ENCODE measurements at places on chromosomes 2 and 18.

GRCh38 chr2:118748245-118748885 is 99.1 kb downstream of the EN1 start:
- DNase-seq, result no peak

DNA sequence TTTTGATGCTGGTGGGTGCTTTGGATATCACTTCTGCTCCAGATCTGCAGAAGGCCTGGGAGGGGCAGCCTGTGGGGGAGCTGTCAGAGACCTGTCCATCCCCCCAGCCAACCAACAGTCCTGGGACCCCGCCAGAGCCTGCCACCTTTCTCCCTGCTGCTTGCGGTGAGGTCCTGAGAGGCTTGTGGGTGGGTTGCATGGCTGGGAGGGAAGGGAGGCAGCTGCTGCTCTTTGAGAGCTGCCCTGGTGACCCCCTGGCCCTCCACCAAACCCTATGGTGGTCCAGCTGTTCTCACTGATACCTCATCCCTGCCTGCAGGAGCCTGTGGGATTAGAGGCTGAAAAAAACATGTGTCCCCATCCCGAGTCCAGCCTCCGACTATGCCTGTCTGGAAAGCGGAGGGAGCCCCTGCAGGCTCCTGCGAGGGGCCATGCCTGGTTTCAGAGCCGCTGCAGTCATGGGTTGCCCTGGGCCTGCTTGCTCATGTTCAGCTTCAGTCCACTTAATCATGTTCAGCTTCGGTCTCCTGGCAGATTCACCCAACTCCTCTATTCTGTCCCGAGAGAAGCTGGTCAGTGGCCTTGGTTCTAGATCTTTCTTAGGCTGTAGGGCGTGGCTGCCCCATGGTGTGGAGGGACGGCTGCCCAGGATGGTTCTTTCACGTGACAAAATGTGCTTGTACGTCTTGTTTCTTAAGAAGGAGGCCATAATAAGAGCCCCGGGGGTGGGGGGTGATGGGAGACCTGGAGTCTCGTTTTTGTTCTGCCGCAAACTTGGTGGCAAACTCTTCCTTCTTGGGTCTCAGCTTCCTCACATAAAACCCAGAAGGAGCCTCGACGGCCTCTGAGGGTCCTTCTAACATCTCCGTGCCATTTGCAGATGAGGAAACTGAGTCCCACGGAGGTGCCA is 98.5 kb downstream of the CTIF start:
- DNase-seq, result no peak

DNA sequence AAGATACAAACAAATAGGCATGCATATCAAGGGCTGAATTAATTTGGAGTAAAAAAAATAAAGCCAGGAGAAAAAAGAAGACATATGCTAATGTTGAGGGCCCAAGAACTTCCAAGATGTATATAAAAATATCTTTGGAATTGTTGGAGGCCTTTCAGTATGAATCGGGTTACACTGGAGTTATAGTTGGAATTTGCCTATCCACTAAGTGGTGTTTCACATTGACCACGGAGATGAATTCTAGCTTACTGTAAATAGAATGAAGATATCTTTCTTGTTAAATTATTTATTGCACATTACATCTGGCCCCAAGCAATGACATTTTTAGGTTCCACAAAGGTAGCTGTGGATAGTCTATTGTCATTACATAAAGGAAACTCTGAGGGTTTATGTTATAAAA is 38.5 kb upstream of the TRIB2 start:
- no peak for DNase-seq

- no peak for DNase-seq
These were observed 16.5 kb downstream of the SMARCAL1 start for GRCh38 chr2:216428618-216429350.

DNA sequence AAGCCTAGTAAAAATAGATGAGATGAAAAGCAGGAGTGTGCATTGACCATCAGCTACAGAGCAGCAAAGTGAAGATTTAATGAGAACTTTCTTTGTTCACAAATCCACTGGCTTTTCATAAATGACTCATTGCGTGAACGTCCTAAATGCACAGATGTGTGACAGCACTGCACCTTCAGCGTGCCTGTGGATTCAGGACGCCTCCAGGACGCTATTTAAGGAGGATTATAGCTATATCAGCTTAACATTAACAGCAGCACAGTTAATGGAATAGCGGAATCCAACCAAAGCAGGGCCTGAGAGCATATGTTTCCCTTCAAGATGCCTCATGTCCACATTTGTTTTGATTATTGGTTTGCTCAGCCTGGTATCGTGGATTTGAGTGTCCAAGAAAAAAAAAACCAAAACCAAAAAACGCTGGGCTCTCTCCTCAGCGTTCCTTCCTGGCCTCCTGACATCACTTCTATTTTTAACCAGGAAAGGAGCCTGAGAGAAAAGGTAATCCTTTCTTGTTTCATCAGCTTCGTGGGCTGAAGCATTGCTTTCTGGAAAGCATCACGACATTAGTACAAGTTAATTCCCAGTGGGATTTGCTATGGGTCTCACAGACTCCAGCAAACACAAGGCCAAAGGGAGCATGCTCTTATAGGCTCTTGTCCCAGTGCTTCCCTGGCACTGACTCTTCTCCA is 447.0 kb upstream of the SMIM21 start:
- no peak for DNase-seq

DNA sequence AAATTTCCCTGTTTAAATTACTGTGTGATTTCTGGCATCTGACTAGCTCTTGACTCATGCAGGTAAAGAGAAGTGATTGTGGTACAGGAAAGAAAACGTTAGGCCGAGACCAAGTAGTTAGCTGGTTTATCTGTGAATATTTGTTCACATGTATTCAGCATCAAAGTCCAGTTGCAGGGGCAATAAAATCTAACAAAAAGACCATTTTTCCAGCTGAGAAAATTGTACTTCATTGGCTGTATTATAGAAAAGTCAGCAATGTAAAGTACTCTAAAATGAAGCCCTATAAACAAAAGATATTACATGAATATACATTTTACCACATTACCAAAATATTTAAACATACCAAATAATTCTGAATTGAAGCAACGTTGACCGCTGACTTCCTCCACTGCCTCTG is 88.3 kb downstream of the NBAS start:
- peak; percentile 5 for DNase-seq

GRCh38 chr18:62361288-62361687 is 36.2 kb downstream of the TNFRSF11A start:
- DNase-seq, result no peak

- DNase-seq, result peak; percentile 26
These were observed 274.7 kb downstream of the ZNF521 start for GRCh38 chr18:25077038-25077943.

- DNase-seq, result no peak
These were observed 195.6 kb upstream of the POU3F3 start for GRCh38 chr2:104658144-104658835.

- DNase-seq, result no peak
These were observed 47.4 kb upstream of the DNMT3A start for GRCh38 chr2:25389161-25389560.

DNA sequence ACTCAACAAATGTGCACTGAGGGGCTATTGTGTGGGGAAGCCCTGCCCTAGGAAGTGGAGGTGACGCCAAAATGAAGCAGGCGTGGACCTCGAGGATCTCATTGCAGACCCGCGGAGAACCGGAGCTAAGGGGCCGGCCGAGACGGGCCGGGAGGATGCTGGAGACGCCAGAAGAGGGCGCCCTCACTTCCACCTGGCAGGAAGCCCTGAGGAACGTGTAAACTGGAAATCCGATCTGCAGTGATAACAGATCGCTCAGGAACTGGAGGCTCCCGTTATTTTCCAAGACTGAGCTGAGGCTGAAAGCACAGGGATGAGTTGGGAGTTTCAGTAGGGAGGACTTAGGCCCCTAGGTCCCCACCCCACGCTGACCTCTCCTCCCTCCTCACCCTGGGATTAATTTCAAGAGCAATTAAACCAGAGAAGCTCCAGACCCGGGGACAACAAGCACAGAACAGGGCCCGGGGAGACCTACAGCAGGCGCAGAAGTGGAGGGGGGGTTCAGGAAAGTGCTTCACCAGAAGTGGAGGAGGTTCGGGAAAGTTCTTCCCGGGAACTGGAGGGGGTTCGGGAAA is 7.7 kb upstream of the COL6A3 start:
- DNase-seq, result peak; percentile 75

DNA sequence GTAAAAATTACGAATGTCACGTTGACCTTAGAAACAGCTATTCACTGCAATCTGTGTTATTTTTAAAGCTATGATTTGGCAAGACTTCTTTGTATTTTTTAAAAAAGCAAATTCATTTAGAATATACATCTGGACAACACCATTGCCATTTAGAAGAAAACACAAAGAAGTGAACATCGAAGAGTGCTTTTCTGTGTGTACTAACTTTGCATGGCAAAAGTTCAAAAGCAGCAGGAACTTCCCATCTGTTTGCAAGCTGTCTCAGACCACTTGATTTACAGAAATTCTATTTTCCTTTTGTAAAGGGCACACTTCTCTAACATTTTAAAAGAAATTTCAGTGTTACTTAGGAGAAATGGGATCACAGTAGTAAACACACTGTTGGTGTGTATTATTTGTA is 145.9 kb downstream of the CALCRL start:
- DNase-seq, result no peak

- no peak for DNase-seq
These were observed 182.9 kb upstream of the TANK start for GRCh38 chr2:160977376-160977775.

DNA sequence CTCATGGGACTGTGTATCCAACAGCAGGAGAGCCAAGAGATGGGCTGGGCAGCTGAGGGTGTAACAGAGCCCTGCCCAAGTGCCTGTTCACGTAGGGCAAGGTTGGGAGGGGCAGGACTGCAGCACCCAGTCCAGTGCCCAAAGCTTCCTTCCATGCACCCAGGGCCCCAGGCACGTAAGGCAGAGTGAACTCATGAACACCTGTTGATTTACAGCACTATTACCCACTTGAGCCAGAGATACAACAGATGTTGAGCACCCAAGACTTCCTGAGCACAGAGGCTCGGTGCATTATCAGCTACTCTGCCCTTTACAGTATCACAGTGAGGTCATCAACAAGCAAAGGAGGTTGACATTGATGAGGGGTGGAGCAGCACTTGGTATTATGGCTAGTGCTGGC is 50.2 kb upstream of the FHL2 start:
- DNase-seq, result no peak

DNA sequence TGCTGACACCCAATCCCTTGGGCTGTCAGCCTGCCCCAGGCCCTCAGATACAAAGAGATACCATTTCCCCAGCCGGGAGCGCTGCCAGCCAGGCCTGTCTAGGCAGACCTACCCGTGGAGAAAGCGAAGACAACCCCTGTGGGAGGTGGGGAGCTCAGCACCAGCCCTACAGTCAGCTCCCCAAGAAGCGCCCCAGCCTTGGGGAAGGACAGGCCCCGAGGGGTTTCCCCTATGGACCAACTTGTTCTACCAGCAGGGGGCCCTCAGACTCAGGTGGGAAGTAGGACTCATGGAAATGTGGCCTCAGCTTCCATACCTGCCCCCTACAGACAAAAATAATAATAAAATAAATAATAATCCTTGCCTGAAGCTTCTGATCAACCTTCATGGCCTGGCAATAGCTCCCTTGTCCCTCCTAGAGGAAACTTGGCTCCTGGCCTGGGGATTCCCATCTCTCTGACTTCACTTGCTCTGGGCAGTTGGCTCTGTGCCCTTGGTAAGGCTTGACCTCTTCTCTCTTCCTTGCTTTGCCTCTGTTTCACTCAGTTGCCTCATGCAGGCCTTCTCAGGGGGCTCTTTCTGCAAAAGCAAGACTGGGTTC is 7.0 kb downstream of the SLC35F6 start:
- no peak for DNase-seq

DNA sequence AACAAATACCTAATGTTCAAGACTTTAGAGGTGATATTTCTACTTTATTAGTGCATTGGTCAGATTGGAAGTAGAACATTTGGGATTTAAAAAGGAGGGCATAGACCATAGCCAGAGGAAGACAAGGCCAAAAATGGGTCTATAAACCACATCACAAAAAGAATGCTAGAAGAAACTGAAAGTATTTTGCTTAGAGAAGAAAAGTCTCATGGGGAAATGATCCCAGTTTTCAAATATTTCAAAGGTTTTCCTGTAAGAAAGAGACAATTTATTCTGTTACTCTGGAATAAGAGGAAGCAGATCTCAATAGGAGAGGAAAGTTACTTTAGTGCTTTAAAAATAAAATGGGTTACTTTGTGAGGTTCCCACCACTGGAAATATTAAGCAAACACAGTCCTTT is 341.4 kb downstream of the TNS1 start:
- DNase-seq, result no peak

- DNase-seq, result no peak
These were observed 180.0 kb downstream of the TPGS2 start for GRCh38 chr18:36648803-36649202.

GRCh38 chr2:238243496-238244076 is 3.7 kb upstream of the HES6 start:
- no peak for DNase-seq

GRCh38 chr2:68466361-68466777 is 725 bp downstream of the FBXO48 start:
- no peak for DNase-seq

GRCh38 chr2:43790147-43790546 is 16.3 kb downstream of the DYNC2LI1 start:
- DNase-seq, result no peak

- DNase-seq, result no peak
These were observed 63.9 kb downstream of the GYPC start for GRCh38 chr2:126719833-126720351.

DNA sequence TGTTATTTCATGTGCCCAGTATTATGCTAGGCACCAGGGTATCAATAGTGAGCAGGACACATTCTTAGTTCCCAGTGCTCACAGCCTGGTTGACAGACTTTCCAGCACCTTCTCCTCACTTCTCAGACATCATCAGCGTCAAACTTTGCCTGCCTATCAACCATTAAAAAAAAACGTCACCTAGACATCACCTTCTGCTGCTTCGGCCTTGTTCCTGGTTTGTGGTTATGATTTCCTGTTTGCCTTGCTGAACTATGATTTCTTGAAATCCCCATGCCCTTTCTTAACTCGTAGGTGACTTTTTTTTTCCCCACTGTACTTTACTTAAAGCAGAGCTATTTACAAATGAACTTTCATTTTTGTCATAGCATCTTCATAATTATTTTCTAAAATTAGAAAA is 60.4 kb upstream of the NABP1 start:
- no peak for DNase-seq

- DNase-seq, result no peak
These were observed 1.5 kb upstream of the BOLA3 start for GRCh38 chr2:74149247-74149525.

DNA sequence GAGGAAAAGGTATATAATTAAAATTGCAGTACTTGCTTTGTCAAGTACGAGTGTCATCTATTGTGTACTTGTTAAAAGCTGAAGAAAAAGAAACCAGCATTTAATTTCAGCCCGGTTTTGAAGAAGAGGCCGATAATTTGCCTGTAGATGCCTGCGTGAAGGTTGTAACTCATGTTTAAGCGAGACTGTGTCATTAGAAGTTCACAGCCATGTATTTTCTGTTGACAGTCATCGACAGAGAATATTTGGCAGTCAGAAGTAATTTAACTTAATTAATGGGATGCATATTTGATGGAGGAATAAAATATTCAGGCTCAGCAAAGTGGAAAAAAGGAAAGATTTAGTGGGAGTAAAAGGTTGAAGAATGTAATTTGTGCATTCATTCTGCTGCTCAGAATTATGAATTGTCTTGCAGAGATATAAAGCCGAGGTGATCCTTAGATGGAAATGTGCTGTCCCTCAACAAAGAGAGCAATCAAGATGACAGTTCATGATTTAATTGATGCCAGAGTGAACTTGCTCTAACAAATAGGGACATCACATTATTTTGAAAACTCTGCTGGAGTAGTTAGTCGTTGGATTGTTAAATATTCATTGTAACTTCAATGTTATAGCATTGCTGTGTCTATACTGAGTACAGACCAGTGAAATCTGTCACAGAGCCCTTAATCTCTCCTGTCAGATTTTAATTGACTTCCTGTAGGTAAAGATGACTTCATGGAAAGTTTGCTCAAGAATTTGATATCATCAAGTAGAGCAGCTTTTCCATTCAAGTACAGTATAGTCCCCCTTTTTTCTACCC is 53.9 kb downstream of the ZNF407 start:
- no peak for DNase-seq
